ENCODE measurements at places on chromosomes 12 and 14.

DNA sequence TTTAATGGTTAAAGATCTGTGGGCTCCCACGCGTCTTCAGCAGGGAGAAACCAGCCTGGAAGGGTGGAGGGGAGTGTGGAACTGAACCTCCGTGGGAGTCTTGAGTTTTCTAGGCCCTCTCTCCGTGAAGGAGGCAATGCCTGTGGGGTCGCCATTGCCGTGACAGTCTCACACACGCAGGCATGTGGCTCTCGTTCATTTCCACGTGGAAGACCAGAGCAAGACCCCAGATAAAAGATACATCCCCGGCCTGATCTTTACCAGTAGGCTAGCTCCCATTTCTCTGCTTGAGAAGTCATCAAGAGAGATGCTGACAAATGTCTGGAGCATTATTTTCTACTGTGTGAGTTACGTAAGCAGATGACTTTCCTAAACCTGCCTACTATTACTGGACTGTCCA lies 491.7 kb upstream of the LMO3 start:
- no peak for DNase-seq

DNA sequence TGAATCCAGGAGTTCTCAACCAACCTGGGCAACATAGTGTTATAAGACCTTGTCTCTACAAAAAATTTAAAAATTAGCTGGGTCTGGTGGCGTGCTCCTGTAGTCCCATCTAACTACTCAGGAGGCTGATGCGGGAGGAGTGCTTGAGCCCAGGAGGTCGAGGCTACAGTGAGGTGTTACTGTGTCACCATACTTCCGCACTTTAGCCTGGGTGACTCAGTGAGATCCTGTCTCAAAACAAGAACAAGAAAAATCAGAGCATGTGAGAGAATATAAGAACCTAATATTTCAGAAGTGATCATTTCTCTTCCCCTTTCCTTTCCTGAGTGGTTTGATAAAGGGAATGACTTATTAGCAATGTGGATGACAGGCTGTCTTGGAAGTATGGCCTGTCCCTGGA lies 9.5 kb downstream of the TRAF3 start:
- no peak for DNase-seq

DNA sequence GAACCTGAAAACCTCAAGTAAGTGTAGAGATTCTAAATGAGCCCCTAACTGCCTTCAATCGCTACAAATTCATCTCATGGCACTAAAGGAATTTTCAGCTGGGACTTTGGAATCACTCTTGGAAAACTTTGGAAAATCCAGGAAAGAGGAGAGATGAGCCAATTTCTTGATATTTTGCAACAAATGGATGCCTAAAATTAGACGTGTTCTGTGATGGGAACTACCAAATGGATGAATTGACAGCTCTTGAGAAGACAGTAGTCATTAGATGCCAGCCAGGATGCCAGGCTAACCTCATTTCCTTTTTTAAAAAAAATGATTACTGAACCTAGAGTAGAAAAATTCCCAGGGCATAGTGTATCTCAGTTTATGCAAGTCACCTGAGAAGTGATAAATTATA lies 78.3 kb downstream of the NPAS3 start:
- no peak for DNase-seq

DNA sequence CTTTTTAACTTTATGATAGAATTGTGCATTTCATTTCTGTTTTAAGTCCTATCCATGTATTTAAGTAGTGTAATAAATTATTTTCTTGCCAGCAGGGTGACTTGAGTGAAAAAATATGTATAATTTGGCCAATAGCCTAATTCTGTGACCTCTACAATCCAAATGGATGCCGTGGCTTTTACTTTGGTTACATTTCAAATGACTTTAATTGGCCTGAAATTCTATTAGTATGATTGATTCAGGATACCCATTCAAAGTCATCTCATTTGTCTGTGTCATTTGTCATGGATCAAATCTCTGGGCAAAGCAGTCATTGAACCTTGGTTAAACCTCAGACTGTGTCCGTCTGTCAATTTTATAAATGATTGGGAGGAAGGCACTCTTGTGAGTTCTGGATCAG lies 29.6 kb downstream of the CRADD start:
- DNase-seq: no peak

All from stimulated activated CD8-positive, alpha-beta memory T cell treated with anti-CD3 and anti-CD28 coated beads, Interleukin-4, amount 100 ng/mL, for 4 hours (primary cell).